NCI-H510A (cell line): ENCODE measurements at places on chromosomes 16 and 17.

- no peak for DNase-seq
Measured at GRCh38 chr16:58009856-58010416, 8.7 kb downstream of the USB1 start.

GRCh38 chr17:38591759-38592241 is 14.0 kb downstream of the SRCIN1 start:
- DNase-seq, result no peak

DNA sequence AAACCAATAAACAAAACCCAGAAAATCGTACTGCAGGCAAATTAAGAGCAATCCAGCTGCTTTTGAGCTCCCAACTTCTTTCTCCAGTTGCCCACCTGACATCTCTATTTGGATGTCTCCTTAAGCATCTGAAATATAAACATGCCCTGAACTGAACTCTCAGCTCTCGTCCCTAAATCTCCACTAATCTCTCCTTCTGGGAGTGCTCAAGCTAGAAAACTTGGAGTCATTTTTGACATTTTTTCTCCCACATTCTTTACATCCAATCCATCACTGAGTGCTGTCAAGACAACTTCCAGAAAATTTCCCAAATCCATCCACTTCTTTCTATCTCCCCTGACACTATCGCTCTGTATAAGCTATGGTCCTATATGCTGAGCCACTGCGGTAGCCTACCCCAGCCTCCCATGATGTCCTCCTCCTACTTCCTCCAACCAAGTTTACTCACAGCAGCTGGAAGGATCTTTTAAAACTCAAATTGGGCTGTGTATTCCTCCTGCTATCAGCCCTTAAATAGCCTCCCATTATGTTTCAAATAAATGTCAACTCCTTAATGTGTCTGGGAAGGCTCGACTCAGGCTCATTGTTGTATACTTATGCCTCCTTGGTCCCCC is 53.1 kb downstream of the HS3ST3B1 start:
- no peak for DNase-seq

DNA sequence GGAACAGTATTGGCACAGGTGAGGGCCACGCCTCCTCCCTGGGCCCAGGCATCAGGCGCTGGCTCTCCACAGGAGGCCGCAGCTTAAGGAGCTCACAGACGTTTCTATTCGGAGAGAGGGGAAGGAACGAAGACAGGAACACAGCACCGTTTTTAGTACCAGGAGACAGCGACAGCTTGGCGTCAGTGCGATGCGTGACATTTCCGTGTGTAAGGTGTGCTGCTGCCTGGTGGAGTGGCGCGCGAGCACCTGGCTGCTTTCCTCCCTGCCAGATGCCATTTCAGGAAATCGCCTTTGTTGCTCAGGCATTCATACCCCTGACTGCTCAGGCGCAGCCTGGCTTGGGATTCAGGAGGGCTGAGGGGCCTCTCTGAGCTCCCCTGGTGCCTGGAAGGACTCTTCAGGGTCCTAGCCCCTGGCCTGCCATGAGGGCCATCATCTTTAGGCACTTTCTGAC is 367.5 kb downstream of the CPPED1 start:
- peak; percentile 35 for DNase-seq

- no peak for DNase-seq
Measured at GRCh38 chr17:28818819-28819221, 23.8 kb downstream of the FAM222B start.

GRCh38 chr17:58312829-58313228 is 15.8 kb downstream of the TSPOAP1 start:
- DNase-seq, result no peak

DNA sequence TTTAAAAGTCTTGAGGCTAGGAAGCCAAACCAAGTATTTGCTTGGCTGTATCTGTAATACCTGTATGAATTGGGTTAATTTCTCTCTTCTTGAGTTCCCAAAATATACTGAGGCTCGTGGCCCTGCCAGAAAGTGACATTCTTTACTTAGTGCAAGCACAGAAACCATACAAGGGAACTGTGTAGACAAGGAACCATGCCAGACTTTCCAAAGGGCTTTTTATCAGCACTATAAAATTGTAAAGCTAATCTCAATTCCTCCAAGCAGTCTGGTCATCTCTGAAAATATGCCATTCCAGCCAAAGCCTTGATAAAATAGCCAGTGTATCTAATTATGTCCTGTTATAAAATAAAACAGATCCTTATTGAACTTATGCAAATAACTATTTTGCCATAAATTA is 7.2 kb upstream of the CRYM start:
- DNase-seq, result no peak

DNA sequence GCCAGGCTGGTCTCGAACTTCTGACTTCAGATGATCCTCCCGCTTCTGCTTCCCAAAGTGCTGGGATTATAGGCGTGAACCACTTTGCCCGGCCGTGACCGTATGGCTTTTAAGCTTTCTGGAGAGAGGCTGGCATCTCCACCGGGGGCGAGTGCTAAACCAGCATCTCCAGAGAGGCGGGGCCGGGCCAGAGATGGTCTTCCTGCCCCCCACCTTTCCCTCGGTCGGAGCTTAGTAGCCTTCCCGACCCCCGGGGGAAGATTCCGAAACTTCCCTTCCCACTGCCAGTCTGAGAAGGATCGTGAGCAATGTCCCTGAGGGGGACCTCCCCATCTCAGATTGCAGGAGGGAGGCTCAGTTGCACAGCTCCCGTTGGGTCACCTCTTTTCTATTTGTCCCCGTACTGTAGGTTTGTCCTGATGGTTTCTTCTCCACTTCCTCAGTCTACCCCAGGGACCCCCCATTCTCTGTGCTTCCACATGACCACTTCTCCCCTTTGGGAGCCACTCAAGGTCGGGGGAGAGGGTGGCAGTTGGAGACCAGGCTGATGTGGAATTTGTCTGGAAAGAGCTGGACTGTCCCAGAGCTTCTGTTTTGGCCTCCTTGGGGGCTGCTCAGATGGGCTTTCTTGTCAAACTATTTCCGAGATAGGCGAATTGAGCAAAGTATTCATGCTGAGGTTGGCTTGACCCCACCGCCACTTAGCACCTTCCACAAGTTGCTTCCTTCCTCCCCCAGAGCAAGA is 18.2 kb downstream of the IGF2BP1 start:
- no peak for DNase-seq

DNA sequence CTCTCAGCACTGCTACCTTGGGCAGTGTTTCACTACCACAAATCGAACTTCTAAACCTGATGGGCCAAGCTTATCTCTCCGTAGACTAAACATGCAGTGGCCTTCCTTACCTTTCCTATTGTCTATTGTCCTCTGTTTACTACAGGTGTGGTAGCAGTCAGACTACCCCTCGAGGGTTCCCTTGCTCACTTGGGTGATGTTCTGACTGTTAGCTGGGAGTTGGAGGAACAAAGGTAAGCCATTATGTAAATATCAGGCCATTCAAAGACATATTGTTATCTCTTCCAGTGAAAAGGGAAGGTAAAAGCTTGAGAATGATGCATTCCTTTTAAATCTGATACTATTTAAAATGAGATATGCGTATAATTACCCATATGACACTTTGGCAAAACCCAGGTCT is 828.3 kb upstream of the EEF2KMT start:
- no peak for DNase-seq

DNA sequence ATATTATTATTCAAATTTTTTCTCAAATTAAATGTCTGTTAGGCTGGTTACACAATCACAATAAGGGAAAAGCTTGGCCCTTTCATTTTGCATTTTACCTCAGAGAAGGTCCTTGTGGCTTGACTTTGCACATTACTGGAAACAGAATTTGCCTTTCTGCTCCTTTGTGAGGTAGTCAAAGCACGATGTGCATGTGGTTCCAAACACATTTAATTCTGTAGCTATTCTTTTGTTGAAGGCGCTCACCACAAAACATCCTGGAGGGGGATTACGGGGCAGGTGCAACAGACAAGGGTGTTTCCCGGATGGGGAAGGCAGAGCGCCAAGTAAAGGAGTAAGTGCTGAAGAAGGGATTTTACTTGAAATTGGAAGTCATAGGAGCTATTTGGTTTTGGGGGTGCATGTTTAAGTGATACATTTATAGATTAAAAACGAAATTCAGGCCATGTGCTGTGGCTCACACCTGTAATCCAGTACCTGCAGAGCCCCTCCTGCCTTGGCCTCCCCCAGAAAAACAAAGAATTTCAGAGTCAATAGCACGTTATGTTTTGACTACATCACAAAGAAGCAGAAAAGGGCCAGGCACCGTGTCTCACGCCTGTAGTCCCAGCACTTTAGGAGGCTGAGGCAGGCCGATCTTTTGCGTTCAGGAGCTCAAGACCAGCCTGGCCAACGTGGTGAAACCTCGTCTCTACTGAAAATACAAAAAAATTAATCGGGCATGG is 31.2 kb upstream of the TENT4B start:
- no peak for DNase-seq

DNA sequence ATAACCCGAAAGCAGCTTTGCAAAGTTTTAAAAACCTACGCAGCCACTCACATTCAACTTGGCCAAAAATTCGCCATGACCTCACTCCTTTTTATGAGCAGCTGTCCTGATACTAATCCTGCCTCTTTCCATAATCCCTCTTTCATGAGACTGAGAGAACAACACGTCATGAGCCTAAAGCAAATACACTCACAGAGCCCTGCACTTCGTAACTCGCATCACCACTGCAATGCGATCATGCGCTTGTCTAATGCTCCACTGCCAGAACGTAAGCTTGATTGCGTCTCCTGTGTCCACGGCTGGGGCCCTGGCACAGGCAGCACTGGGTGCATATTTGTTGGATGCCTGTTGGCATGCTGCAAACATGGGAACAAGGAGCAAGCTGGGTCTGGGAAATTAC is 36.2 kb downstream of the CDRT4 start:
- DNase-seq, result no peak

- DNase-seq, result no peak
Measured at GRCh38 chr17:68169840-68170239, 78.0 kb upstream of the AMZ2 start.

DNA sequence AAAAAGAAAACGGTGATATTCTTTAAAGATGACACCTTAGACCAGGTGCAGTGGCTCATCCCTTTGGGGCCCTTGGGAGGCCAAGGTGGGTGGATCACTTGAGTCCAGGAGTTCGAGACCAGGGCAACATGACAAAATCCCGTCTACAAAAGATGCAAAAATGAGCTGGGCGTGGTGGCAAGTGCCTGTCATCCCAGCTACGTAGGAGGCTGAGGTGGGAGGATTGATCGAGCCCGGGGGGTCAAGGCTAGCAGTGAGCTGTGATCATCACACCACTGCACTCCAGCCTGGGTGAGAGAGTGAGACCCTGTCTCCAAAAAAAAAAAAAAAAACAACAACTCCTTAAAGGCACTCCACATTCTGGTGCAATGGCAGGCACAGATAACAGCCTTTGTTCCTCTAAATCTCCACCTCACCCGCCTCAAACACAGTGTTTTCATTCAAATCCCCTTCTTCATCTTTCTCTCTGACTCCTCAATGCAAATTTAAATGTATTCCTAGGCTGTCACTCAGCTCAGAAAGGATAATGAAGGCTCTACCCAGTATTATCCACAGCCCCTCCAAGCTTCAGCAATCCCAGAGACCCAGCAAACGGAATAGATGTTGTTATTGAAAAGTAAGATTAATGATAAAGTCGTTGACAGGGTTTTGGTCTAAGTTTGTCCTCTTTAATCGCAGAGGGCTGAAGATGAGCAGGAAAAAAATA is 56.2 kb upstream of the CACNG5 start:
- no peak for DNase-seq

GRCh38 chr17:5282642-5283217 is 646 bp downstream of the RABEP1 start:
- DNase-seq, result no peak

- DNase-seq, result no peak
Measured at GRCh38 chr17:73469311-73469710, 157.5 kb upstream of the CDC42EP4 start.

DNA sequence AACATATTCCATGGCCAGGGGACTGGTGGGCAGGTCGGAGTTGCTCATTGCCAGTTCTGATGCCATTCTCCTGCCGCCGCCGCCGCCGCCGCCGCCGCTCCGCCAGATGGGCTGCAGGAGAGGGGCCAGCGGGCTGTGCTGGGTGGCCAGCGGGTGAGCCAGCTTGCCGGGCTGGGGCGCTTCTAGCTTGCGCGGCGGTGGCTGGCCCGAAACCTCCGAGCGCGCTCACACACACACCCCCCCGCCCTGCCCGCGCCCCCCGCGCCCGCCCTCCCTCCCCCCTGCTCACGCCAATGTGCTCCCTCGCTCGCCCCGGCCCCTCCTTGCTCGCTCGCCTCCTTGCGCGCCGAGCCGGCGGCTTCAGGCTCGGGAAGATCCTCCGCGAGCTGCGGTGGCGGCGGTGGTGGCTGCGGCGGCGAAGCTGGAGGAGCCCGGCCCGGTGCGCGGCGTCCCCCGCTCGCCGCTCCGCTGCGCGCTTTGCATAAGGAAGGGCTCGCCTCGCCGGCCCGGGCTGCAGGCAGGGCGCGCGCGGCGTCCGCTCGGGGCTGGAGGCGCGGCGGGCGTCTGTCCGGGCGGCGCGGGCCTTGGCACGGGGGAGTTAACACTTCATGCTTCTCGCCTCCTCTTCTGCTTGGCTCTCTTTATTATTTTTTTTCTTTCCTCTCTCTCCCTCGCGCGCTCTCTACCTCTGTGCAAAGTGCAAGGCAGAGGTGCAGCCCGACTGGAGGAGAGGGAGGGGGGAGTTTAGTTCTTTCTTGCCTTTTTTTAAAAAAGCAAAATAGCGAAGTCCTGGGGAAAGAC is 500 bp downstream of the MAF start:
- DNase-seq, result peak; percentile 35
